MV-4-11 (cell line): ENCODE measurements at places on chromosomes 6 and 20.

DNA sequence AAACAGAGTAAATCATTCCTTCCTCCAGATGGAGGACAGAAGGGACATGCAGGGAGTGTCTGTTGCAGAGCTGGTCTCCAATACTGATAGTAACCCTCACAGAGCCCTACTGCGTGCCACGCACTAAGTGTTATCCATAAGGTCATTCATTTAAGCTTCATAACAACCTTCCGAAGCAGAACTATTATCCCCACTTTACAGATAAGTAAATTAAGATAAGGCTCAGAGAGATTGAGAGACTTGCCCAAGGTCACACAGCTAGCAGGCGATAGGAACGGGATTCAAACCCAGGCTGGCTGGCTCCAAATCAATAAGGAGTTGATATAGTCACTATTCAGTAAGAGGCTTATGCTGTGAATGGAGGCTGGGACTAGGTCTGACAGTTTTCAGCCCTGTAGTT is 30.6 kb downstream of the CPNE5 start:
- no peak for DNase-seq

DNA sequence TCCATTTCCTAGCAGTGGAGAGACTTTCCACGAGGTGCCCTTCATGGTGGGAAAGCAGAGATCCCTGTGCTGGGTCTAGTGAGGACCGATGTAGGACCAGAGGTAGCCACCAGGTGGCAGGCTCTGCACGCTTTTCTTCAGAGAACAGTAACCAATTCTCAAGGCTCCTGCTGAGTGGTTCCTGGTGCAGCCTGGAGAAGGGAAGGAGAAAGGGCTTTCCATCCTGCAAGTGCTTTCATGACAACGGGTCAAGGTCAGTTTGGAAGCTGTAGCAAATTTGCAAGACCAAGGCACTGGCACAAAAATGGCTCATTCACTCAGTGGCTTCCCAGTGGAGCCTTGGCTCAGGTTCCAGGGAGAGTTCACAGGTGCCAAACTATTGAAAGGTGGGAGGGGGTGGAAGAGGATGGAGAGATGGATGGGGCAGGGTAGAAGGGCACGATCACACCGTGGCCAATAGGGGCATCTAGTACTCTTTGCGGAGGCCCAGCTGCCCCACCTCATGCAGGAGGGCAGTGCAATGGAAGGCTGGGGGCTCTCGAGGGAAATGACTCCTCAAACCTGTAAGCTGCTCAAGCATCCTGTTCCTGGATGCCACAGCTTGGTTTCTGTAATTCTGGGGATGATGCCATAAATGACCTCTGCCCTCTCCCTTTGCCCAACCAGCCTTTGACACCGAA is 25.5 kb upstream of the KCNK16 start:
- peak; percentile 49 for DNase-seq

DNA sequence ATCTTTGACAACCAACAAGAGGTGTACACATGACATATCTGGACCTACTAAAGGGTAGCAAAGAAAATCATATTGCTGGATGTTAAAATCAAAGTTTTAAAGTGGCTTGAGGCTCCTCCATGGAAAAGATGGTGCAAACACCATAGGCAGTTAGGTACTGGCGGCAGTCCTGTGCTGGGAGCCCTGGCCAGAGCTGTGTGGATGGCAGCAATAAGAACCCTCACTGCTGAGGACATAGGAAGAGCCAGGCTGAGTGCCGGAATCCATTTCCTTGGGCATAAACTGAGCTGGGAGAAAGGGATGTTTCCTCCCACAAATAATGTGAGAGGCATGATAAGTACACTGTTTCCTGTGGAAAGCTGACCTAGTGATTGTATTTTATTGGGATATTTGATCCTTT is 89.9 kb downstream of the ARID1B start:
- DNase-seq: no peak

- DNase-seq: no peak
Measured at GRCh38 chr6:14060971-14061370, 56.6 kb upstream of the CD83 start.

DNA sequence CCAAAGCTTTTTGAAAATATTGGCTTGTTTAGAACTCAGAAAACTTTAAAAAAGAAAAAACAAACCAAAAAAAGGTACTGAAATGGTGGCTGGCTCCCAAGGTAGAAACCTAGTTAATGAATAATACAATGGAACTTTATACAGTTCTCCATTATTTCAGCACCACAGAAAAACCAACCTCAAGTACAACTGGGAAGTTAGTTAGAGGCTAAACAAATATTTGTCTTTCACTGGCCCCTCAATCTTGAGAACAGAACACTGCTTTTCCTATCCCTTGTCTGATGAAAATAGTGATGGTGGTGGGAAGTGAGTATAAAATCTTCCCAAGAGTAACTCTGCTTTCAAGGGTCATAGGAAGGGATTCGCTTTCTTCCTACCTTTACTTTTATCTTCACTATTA is 126.5 kb downstream of the REV3L start:
- DNase-seq: no peak

- DNase-seq: no peak
Measured at GRCh38 chr6:99285881-99286280, 63.6 kb downstream of the FAXC start.

GRCh38 chr20:36644706-36645095 is 1.3 kb downstream of the SLA2 start:
- DNase-seq: no peak

DNA sequence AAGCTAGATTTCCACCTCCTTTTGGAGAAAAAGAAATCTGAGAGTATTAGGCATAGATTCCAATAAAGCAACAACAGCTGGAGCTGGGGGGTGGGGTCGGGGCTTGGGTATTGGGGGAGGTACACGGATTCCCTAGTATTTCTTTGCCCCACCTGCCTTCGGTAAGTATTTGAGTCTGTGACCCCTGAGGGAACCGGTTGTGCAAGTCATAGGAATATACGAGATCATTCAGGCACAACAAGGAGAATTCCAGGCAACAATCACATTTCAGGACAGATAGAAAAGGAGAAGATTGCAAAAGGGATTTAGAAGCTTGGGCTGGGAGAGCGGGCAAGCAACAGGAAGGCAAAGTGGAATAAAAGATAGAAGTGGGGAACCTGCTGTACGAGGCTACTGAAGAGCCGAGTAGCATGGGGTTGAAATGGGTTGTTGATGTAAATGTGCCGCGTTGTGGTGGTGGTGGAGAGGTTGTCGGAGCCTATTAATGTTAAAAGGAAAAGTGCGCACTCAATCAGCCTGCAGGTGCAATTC is 148.9 kb downstream of the BCAS1 start:
- DNase-seq: no peak

- DNase-seq: peak; percentile 66
Measured at GRCh38 chr20:47944682-47945081, 159.4 kb upstream of the SULF2 start.

DNA sequence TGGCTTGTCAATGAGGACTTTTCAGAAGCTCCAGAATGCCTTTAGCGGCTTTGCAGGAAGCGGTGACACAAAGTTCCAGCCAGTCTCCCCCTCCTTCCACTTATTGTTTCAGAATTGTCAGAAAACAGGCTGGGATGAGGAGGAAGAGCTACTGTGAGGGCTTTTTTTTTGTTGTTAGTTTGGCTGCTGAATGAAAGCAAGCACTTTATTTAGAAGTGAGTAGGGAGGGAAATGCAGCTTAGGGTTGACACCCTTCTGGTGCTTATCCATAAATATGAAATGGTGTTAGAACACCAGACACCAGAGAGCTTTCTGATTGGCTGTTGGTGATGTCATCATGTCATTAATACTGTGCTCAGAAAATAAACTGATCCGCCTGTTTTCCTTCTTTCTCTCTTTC is 251.5 kb downstream of the SOX4 start:
- DNase-seq: no peak

GRCh38 chr6:79441192-79441591 is 96.0 kb downstream of the LCA5 start:
- no peak for DNase-seq

DNA sequence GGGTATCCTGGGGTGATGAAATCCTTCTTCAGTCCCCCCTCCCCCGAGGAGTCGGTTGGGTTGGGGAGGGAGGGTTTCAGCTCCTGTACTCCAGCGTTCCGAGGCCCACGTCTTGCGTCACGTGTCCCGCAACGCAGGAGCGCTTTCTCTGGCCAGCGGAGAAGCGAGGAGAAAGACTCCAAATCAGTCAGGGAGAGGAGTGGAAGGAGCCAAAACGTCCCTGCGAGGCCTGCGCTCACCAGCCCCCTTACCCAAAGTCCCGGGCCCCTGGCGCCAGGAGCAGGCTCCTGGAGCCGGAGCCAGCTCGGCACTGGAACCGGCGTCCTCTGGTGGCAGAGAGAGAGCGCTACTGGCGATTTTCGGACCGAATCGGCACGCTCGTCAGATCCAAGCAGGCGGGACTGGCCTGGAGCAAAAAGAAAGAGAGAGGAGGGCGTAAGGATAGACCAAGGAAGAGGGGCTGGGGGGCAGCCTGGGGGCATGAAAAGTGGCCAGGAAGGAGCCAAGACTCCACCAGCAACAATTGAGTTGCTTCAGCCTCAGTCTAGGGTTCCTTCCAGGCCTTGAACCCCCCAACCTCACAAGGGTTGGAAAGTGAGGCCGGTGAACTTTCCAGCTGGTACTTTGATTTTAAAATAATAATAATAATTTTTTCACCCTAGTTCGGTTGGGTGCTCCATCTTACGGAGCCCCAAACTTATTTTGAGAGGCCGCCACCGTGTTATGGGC is at the start of gene GNAS:
Gene GNAS, plus strand, starts transcription at position 174 of the 729 bp plus-strand sequence.
- no peak for DNase-seq

DNA sequence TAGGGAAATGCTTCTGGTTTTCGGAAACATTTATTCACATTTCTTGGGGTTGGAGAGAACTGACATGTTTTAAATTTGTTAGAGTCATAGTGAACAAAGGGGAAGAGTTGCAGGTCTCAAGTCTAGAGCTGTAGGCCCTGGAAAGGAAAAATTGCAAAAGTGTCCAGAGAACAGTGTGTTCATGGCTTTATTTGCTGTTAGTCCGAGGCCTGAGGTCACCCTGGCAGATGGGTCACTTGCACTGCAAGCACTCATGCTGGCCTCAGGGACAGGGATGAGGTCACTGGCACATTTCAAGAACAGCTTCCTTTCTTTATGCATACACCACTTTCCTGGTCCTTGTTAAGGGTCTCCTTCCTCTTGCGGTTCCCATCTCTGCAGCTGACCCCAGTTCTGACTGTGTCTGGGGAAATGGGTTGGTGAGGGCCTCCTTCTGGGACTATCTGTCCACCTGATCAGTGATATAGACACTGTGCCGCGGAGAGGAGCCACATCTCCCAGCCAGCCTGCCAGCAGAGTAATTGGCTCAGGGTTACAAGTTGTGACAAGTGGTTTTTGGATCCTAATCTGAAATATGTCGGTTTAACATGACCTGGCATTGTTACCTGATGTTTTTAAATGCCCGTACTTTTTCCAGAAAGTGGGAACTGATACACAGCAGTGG is 194.0 kb downstream of the EYA4 start:
- no peak for DNase-seq

DNA sequence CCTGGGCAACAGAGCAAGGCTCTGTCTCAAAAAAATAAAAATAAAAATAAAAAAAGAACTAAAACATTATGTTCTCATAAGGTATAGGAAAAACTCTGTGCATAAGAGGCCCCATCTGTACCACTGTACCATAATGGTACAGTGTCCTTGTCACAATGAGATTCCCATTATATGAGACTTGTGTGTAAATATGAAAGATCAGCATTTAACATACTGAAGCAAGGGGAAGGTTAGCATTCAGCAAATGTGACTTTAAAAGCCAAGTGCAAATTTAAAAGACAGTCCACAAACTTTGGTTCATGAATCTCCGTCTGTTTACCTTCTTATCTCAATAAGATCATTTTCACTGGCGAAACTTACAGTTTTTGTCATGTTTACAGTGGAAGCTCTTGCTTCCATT is 16.2 kb downstream of the DSP start:
- DNase-seq: no peak

GRCh38 chr6:107290491-107290890 is 168.9 kb downstream of the PDSS2 start:
- no peak for DNase-seq

DNA sequence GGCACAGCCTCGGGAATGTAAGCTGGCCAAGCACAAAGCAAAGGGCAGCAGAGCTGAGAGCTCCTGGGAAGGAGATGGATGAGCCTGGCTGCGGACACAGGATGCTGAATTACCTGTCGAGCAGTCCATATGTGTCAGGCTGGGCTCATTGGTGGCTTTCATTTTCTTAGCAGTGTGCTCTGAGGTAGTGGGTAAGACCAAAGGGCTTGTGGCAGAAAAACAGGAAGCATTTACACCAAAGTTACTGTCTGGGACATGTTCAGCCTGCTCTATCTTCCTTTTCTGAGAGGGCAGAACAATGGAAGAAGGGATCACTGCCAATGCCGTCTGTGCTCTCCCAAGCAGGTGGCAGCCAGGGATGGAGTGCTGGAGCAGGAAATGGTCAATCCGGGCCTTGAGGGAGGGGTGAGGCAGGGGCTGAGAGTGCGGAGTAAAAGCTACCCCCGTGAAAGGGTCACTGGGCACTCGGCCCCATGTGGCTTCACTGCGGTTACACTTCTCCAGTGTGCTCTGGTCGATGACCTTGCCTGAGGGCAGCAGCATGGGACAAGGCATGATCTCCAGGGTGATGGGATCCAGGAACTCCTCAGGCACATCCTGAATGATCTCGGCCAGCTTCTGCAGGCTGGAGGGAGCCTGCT is 36.9 kb upstream of the AVP start:
- peak; percentile 62 for DNase-seq

DNA sequence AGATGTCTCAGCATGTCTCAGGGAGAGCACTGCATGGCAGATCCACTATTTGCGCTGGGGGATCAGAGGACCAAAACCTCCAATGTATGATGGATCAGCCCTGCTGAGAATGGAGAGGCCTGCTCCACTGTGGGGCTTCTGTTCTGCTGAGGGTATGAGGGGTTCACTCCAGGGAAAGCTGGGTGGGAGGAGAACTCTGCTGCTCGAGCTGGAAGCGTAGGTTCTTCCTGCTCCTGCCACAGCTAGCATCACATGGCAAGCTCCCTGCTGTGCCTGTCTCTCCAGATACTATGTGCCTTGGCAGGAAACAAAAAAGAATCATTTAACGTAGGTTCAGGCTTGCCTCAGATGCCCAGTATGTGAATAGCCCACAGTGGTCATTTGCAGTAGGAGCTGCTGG is 105.8 kb downstream of the EPM2A start:
- no peak for DNase-seq

DNA sequence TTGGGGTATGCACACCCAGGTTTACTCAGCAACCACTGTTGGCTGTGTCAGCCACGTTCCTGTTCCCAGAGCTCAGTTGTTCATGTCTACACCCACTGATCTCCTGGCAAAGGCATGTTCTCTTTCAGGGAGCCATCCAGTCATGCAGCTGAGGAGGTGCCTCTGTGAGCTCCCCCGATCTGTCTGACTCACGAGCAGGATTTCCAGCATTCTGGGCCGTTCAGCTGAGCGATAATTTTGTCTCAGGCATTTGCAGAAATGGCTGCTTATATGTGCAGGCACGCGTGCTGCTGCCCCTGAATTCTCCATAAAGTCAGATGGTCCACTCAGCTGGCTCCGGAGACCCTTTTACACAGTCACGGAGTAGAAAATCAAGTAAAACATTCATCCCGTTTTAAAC is 78.4 kb upstream of the IYD start:
- DNase-seq: no peak

GRCh38 chr20:22559711-22560318 is 24.6 kb downstream of the FOXA2 start:
- no peak for DNase-seq

GRCh38 chr6:90285611-90286381 is 10.8 kb downstream of the BACH2 start:
- DNase-seq: peak; percentile 78

- no peak for DNase-seq
Measured at GRCh38 chr6:317448-318144, 25.3 kb downstream of the DUSP22 start.

- no peak for DNase-seq
Measured at GRCh38 chr6:122669868-122670267, 59.7 kb downstream of the PKIB start.

- DNase-seq: no peak
Measured at GRCh38 chr20:64045346-64046011, 4.0 kb downstream of the SOX18 start.
